A172 (cell line): ENCODE measurements at places on chromosomes 3 and 15. TPM values are rescaled to one million over a fixed set of nuclear protein-coding genes. Genes with fewer than 3 reads are reported as not detected.

DNA sequence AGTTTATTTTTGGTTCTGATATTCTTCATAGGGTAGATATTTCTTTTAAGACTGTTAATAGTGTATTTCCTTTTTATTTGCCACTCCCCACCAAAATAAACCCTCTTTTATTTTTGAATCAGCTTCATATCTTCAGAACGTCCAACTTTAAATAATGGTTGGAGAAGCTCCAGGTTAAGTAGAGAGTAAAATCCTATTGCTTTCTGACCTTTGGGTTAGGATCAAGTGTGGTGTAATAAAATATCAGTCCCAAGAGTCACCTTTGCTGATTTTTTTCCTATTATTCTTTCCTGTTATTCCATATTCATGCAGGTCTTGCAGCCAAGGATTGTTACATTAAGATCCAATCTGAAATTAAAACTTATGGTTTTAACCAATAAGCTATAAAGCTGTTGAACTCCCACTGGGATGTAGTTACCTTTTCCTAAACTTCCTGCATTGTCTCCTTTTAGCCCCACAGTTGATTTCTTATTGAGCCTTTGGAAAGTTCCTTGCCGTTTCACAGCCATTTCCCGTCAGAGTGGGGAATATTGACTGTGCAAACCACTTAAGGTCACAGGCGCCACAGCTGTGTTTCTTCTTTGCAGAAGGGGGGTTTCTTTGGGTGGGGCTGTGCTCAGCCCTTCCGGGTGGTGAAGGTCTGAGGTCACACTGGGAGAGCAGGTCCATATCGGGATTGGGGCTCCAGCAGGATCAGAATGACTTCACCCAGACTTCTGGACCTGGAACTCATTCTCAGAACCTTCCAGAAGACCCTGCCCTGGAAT is 287.3 kb upstream of the CTDSPL start:
- no peak for DNase-seq

DNA sequence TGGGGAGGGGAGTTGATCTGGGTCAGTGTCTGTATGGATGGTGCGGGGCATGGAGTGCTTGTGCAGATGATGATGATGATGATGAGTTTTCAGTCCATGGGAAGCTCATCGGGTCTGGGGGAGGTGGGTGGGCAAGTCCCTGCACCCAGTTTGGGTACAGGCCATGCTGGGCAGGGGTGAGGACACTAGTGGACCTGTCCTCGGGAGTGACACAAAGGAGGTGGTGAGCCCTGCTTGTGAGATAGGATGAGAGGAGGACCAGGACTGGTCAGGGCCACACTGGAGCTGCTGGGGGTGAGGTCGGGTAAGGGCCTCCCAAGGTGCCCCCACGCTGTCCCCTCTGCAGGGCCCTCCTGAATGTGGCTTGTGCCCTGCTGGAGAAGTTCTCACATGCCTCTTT is 177.9 kb downstream of the APBA2 start:
- no peak for DNase-seq

- DNase-seq = no peak
Observed at GRCh38 chr15:53618461-53618860, 141.0 kb downstream of the WDR72 start.

Gene DPPA2
- not detected in 2 replicates for total RNA-seq

DNA sequence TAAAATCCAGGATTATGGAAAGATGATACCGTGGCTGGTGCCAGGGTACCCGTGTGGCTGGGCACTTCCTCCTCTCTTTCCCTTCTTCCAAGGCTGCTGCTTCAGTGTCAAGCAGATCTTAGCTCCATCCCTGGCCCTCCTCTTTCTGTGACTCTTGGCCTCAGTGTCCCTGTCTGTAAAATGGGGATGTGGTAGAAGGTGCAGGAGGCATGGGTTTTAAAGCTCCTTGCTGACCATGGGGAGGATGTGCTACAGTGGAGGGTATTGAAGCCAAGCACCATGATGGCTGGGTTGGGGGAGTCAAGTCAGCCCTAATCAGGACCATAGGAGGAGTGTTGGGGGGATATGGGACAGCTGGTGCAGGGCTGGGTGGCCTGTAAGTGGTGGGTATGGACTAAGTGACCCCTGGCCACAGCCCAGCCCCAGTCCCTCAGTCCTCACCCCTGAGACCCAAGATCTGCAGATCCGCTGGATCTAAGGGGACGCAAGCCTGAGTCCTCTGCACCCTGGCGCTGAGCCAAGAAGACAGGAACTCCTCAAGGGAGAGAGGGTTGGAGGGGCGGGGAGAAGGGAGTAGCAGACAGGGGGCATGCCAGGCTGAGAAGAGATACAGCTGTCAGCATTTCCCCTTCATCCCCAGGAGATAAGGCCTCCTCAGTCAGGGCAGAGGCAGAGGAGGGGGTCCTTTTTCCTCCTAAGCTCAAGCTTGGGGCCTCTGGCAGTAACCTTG is 12.0 kb downstream of the PTH1R start:
- DNase-seq = no peak

DNA sequence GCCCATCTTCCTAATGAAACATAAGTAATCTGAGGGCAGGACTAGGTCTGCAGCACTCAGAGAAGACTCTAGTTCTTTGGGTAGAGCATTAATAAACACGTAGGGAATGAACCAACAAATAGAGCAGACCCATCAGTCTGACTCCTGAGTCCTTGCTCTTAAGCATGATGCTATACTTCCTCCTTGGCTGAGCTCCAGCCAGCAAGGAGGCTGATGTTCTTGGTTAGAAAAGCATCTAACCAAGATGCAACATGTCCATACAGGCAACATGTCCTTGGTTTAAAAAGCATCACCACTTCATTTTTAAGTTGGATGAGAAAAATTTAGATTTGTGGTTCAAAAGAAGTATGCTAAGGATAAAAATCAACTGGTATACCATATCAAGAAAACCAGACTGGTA is 8.5 kb upstream of the MYH15 start:
- no peak for DNase-seq

DNA sequence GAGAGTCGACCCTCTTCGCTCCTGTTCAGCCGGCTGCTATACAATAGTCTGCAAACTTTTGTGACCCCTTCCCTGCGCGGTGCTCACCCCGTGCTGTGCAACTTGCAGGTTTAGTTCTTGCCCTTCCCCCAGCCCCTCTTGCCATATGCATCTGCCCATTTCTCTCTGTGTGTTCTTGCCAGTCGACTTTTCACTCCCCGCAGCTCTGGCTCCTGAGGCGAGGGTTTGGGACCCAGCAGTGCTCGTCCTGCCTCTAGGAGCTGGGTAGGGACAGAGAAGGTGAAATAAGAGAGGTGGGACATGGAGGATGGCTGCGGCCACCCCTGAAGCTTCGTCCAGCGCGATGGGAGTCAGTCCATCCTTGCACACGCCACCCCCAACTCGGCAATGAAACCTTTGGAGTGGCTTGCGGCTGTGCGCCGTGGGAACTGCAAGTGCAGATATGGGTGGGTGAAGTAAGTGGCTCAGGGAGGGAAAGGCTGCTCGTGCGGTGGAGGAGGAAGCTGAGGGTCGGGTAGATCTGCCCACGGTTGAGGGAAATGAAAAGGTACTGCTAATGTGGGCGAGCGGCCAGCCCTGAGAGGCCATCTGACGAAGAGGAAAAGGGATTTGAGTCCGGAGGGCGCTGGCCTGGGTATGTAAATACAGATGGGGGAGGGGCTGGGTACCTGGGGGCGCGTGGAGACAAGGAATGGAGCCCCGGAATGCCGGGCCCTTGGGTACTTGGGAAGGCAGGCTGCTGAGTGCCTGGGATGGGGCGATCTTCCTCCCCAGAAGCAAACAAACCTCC is 1.0 kb downstream of the LRRC3B start:
- no peak for DNase-seq

GRCh38 chr3:67076607-67077006 is 78.5 kb downstream of the KBTBD8 start:
- peak; percentile 31 for DNase-seq

DNA sequence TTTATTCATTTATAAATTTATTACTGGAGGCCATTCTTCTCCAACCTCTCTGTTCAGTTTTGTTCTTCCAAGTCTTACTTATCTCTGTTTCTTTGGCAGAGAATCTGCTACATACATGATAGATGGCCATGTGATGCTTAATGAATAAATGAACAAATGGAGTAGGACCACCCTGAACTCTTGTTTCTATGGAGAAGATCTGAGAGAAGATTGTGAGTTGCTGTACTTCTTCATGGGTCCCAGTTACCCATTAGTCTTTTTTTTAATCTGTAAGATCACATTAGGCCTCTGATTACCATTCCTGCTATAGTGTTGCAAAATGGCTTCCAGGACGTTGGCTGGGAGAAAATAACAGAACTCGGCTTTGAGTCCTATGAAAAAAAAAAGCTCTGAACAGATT is 191.9 kb upstream of the SYNPR start:
- no peak for DNase-seq

Gene CPNE4
- not detected in 2 replicates for total RNA-seq

Gene RBSN
- total RNA-seq = 23.3 and 29.0 TPM in 2 replicates

- no peak for DNase-seq
Observed at GRCh38 chr3:173249457-173249856, 108.4 kb upstream of the SPATA16 start.

Gene TNFAIP8L3
- total RNA-seq = 0.07 TPM in 1 of 2 replicates, not detected in the other

DNA sequence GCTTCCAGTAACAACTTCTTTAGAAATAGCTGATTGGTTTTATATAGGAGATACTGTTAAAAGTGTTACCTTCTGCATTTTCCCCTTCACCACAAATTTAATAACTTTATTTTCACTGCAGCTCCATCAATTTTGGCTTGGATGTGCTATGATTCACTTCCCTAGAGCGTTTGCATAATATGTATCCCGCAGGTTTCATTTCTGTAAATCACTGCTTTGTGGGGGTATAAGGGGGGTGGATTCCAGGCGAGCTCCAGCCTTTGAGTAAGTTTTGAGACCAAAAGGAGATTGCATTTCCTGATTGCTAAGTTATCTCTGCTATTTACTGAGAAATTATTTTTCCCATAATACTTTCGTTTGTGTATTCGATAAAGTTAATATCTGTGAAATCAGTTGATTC is 232.6 kb downstream of the TBL1XR1 start:
- DNase-seq = no peak

DNA sequence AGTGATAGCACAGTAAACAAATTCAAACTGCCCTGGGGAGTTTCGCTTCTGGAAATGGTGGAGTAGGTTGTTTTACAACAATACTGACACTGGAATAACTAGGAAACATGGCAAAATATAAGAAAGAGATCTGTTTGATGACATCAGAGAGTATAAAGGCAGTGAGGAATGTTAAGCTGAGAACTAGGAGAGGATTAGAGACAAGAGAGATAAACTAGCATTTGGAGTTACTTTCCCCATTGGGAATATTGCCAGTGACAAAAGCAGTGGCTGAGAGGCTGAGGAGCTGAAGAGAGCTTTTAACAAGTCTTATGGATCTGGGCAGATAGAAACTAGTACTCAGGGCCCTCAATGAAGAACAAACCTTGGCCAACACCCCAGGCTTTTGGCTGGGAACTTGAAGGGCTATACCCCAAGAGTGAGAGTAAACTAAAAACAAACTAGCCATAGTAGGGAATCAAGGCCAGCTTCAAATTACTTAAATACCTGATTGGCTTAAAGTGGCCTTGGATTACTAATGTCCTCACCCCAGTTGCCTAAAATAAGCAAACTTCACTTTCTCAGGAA is 280.4 kb downstream of the KLF13 start:
- no peak for DNase-seq

- DNase-seq = no peak
Observed at GRCh38 chr3:179247289-179248015, 3.5 kb downstream of the KCNMB3 start.

Gene HYAL3
- total RNA-seq = 7.5 and 9.7 TPM in 2 replicates

Gene RTP3
- not detected in 2 replicates for total RNA-seq

Gene HTR3D
- not detected in 2 replicates for total RNA-seq

GRCh38 chr15:71239592-71240364 is 124.5 kb downstream of the THSD4 start:
- no peak for DNase-seq

Gene CASR
- total RNA-seq = not detected in 2 replicates

DNA sequence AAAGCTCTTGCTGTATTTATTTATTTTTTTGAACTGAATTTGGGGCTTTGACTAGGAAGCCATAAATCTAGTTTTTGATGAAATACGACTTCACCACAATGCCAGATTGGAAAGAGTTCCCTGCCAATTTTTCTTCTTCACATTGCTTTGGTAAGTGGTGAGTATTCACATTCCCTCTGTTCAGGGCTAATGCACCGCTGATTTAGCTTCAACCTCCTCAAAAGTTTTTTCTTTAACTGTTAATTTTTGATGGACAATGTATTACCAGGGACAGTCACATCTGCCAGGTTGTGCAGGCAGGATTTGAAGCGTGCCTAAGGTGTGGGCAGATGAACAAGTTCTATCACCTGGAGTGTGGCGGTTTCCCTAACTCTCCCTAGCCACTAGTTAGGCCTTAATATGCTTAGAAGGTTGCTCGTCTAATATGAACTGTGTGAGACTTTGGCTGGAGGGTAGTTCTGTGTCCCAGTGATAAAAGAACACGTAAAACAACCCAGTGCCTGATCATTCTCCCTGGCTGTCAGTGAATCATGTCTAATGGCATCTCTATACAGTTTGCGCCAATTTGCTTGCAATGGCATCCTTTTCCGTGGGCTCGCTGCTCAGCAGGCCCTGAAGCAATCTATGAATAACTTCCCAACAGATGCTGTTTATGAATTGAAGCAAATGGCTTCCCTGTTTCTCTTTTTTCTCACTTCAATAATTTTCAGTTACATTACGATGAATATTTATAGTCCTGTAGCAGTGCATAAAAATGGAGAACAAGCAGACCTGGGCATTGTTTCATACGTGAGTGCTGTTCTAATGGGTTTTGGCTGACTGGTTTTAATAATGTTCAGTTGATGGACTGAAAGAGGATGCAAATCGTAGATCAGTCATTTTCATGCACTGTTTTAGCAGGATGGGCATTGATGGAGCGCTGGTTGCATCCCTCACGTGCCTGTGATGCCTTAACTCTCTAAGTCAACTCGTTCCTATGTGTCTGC is 243.2 kb upstream of the SUCLG2 start:
- no peak for DNase-seq

- DNase-seq = no peak
Observed at GRCh38 chr15:56794553-56795329, 61.4 kb upstream of the ZNF280D start.

DNA sequence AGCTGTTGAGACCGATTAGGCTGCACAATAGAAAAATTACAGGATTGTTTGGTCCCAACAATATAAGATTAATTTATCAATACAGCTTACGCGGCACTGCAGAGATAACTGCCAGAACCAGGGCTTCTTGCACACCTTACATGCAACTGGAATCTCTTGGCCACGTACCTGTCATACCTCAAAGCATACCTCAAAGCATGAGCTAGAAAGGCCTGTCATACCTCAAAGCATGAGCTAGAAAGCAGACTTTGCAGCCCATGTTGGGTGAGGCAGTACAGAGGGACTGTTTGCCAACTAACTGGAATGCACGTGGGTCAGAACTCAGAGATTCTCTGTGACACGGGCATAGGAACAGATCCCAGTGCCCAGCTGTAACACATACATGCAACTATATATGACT is 34.7 kb downstream of the NTRK3 start:
- no peak for DNase-seq

DNA sequence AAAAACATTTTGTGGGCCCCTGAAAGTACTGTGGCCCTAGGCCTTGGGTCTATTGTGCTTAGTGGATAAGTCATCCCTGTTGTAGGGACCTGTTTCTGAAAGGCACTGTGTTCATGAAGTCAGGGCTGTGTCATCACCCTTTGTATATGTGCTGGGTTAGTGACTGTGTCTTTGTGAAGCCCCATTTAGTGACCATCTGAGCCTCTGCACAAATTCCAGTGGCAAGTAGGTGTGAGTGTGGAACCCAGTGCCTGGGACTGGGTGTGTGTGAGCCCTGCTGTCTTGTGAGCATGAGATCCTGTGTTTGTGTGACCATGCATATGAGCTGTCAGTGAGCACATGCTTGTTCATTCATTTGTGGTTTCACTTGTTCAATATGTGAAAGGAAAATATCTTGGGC is 1.2 kb upstream of the HYAL1 start:
- DNase-seq = no peak
